ENCODE measurements at places on chromosomes 2 and 18. TPM values are rescaled to one million over a fixed set of nuclear protein-coding genes. Genes with fewer than 3 reads are reported as not detected.

DNA sequence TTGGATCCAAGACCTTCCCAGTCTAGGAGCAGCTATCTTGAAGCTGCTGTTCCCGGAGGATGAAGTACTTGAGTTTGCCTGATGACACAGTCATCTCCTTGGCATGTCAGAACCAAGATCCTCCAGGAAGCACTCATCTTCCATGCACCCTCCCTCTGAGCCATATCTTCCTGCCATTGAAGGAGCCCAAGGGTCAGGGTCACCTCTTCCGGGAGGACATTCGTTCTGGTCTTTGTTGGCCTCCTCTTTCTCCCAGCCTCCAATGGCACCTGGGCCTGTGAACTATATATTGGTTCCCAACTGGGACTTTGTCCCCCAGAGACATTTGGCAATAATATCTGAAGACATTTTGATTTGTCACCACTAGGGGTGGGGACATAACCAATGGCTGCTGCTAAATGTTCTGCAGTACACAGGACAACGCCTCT, 4.2 kb upstream of the MYO7B start:
- DNase-seq, result no peak

The SNTG2 gene
- 2.0 TPM for total RNA-seq

- no peak for DNase-seq
These were observed 83.4 kb downstream of the TTC27 start for GRCh38 chr2:32711219-32711618.

GRCh38 chr18:21242780-21243401, 859 bp downstream of the GREB1L start:
- DNase-seq, result no peak

DNA sequence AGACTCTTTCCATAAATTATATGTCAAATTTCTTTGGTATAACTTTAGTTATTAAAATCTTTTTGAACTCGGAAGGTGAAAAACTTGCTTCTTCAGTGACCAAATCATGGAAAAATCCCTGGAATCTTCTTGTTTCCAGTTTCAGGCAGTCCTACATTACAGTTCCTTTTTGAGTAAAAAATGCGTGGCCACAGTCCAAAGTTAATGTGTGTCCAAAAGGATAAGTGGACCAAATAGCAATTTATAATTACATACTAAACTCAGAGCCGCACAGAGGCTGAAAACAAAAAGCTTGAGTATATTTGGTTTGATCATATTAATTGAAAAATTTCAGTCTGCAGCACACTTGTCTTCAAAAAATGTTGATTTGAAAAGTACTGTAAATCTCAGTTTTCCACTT, 28.4 kb upstream of the DYNC2LI1 start:
- DNase-seq, result no peak

The PIEZO2 gene
- not detected for total RNA-seq

DNA sequence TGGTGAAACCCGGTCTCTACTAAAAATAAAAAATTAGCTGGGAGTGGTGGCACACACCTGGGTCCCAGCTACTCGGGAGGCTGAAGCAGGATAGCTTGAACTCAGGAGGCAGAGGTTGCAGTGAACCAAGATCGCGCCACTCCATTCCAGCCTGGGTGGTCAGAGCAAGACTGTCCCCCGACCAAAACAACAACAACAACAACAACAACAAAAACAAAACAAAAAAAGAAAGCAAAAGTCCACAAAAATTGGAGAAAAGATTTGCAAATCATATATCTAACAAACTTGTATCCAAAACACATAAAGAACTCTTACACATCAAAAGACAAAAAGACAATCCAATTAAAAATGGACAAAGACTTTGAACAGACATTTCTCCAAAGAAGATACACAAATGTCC, 10.4 kb downstream of the PPM1G start:
- DNase-seq, result no peak

- DNase-seq, result no peak
These were observed 101.9 kb downstream of the USP40 start for GRCh38 chr2:233464531-233465240.

The D2HGDH gene
- 32.6 TPM for total RNA-seq

- DNase-seq, result no peak
These were observed 15.8 kb upstream of the FEZ2 start for GRCh38 chr2:36613801-36614200.

GRCh38 chr2:181241366-181241765, 215.8 kb upstream of the ITGA4 start:
- DNase-seq, result no peak

- no peak for DNase-seq
These were observed 68.8 kb downstream of the ITGA4 start for GRCh38 chr2:181526014-181526413.

DNA sequence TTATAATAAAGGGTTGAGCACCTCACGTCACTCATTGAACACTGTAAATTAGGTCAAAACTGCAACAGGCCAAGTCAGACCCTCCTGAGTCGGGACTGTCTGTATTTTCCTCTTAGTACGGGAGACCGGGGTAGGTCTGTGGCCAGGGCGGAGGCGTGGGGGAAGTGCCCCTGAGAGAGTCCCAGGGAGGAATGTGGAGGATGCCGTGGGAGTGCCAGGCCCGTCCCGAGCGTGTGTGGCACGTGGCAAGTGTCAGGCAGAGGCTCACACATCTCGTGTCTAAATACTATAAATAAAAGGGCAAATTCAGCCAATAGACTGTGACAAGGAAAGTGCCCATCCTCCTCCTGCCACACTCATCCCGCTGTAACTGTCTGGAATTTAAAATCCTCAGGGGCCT, 6.3 kb upstream of the HDAC4 start:
- DNase-seq, result no peak

DNA sequence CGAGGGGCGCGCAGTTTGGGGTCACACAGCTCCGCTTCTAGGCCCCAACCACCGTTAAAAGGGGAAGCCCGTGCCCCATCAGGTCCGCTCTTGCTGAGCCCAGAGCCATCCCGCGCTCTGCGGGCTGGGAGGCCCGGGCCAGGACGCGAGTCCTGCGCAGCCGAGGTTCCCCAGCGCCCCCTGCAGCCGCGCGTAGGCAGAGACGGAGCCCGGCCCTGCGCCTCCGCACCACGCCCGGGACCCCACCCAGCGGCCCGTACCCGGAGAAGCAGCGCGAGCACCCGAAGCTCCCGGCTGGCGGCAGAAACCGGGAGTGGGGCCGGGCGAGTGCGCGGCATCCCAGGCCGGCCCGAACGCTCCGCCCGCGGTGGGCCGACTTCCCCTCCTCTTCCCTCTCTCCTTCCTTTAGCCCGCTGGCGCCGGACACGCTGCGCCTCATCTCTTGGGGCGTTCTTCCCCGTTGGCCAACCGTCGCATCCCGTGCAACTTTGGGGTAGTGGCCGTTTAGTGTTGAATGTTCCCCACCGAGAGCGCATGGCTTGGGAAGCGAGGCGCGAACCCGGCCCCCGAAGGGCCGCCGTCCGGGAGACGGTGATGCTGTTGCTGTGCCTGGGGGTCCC, at the start of gene ITGA4:
TSS of gene ITGA4 (plus strand) at position 266 of the 620 bp plus-strand sequence. CDS start at position 535, 269 bp downstream.
- DNase-seq, result peak; percentile 68

- no peak for DNase-seq
These were observed 16.4 kb downstream of the GALNT3 start for GRCh38 chr2:165777522-165778186.

DNA sequence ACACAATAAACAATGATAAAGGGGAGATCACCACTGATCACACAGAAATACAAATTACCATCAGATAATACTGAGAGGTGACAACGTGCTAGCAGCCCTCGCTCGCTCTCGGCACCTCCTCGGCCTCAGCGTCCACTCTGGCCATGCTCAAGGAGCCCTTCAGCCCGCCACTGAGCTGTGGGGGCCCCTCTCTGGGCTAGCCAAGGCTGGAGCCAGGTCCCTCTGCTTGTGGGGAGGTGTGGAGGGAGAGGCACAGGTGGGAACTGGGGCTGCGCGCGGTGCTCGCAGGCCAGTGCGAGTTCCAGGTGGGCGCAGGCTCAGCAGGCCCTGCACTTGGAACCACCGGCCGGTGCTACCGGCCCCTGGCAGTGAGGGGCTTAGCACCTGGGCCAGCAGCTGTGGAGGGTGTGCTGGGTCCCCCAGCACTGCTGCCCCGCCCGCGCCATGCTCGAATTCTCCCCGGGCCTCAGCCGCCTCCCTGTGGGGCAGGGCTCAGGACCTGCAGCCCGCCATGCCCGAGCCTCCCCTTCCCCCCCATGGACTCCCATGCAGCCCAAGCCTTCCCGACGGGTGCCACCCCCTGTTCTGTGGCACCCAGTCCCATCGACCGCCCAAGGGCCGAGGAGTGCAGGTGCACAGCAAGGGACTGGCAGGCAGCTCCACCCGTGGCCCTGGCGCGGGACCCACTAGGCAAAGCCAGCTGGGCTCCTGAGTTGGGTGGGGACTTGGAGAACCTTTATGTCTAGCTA, 340.0 kb upstream of the GULP1 start:
- no peak for DNase-seq

- DNase-seq, result no peak
These were observed 241.4 kb downstream of the NCKAP5 start for GRCh38 chr2:133326652-133327397.

The UNC50 gene
- 14.8 TPM for total RNA-seq

The KATNAL2 gene
- total RNA-seq, result 0.86 TPM

DNA sequence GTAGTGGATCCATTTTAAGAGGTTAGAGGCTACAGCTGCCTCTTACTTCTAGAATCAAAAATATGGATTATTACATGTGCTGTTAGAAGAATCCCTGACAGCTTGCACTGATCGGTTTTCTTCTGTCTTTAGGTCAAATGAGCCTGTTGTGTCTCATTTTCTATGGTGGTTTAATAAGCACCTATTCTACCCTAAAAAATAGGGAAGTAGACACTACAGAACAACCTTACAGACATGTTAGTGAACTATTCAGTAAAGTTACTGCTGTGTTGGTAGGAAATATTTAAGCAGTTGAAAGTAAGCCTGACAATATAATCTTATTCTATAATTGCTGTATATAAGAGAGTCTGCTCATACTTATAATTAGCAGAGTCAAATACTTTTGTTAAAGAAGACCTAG, 168.5 kb upstream of the NOSTRIN start:
- no peak for DNase-seq

The CDH20 gene
- total RNA-seq, result 0.35 TPM

DNA sequence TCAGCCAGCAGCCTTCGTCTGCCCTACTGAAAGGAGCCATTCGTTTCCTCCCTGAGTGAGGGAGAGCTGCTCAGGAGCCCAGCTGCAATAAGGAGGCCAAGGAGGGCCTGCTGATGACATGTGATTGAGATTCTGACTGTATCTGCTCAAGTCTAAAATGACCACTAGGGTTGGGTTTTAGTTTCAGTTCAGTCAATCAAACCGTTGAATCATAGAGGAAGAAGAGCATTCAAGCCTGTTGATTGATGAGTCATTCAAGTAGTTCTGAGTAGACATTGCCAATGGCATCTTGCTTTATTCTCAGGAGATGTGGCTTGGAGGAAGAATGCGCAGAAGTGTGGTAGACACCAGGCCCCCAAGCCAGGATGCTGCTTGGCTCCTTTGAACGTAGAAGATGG, 19.9 kb upstream of the BCL2L11 start:
- no peak for DNase-seq

- no peak for DNase-seq
These were observed 12.3 kb downstream of the ARID5A start for GRCh38 chr2:96548558-96549465.

DNA sequence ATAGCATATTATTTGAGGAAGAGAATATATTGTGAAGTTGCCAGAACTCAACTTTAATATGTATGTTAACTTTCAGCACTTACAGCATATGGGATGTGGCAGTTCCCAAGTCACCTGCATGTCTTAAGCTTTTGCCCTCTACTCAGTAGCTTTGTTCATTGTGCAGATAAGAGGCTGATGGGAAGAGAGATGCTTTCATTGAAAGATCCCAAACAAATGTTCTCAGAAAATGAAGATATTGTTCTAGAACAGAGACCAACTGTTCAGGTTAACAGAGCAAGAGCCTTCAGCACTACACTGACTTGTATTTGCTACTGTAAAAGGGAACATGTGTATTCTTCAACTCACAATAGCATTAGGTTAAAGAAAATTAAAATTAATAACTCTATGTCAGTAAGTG, 28.1 kb downstream of the GAREM1 start:
- no peak for DNase-seq

The LIMS4 gene
- 1.4 TPM for total RNA-seq

The SPATA3 gene
- not detected for total RNA-seq

The MOGAT1 gene
- not detected for total RNA-seq

DNA sequence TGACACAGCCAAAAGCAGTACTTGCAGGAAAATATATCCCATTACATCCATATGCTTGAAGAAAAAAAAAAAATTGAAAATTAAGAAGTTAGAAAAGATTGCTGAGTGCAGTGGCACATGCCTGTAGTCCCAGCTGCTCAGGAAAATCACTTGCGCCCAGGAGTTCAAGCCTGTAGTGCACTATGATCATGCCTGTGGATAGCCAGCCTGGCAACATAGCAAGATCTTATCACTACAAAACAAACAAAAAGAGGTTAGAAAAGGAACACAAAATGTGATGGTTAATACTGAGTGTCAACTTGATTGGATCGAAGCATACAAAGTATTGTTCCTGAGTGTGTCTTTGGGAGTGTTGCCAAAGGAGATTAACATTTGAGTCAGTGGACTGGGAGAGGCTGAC, 361.9 kb downstream of the NYAP2 start:
- no peak for DNase-seq
